Right cardiac atrium (tissue), 5 donors: ENCODE measurements at places on chromosomes 2 and 18. TPM values are rescaled to one million over a fixed set of nuclear protein-coding genes. Genes with fewer than 3 reads are reported as not detected.

Gene MAL
- total RNA-seq: 15.5 TPM

Gene FER1L5
- 0.11 TPM for total RNA-seq

GRCh38 chr2:8107621-8108378, 574.1 kb upstream of the ID2 start:
- DNase-seq: no peak

GRCh38 chr18:11946756-11947155, 34.6 kb upstream of the IMPA2 start:
- DNase-seq: no peak

GRCh38 chr2:214436470-214436869, 25.6 kb downstream of the VWC2L start:
- no peak for DNase-seq

GRCh38 chr2:108535357-108535631, 1.0 kb downstream of the LIMS1 start:
- no peak for DNase-seq

GRCh38 chr2:42663106-42663780, 94.8 kb downstream of the MTA3 start:
- peak; percentile 44 for DNase-seq

GRCh38 chr2:97967216-97967592, 28.5 kb downstream of the TMEM131 start:
- no peak for DNase-seq

GRCh38 chr2:240431271-240431660, 4.2 kb upstream of the GPC1 start:
- peak; percentile 13 for DNase-seq

DNA sequence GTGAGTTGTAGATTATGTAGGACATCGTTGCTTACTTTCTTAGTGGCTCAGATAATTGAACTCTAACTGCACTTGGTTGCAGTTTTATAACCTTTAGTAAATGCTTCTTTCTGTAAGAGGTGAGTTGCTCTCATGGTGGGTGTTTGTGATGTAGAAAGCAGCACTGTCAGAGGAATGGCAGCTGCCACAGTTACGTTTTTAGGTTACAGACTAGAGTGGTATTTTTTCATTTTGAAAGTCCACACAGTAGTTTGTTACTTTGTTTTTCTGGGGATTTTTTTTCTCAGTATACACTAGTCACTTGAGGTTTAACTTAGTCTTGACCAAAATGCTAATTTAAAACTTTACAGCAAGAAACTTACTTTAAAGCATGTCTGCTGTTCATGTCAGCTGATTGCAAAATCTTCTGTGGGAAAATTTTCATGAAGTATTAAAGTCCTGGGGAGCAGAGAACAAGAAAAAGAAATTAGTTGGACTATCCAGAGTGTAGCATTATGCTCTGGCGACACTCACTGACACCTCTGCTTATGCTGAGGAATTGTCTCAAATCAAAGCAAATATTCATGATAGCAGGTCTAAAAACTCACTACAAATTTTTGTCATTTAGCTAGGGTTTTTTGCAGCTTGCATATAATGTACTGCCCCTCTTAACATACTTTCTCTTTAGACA, 14.8 kb downstream of the AFTPH start:
- no peak for DNase-seq

DNA sequence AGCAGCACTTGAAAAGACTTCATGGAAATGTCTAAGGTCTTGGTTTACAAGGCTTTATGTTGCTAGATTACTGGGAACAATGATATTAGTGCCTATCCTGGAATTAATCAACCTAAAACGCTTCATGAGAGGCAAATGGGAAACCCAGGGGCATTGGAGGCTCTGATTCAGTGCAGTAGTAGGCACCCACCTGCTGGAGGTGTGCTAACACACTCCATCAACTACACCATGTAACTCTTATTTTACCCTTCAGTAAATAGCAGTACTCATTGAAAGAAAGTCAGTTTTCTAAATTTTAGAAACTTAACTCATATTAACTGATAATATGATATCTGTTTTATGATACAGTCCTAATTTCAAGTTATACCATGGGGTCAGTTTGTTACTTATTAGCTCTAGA, 17.4 kb upstream of the HNRNPA3 start:
- DNase-seq: no peak

GRCh38 chr18:63936156-63936931, 12.8 kb upstream of the HMSD start:
- peak; percentile 92 for DNase-seq

DNA sequence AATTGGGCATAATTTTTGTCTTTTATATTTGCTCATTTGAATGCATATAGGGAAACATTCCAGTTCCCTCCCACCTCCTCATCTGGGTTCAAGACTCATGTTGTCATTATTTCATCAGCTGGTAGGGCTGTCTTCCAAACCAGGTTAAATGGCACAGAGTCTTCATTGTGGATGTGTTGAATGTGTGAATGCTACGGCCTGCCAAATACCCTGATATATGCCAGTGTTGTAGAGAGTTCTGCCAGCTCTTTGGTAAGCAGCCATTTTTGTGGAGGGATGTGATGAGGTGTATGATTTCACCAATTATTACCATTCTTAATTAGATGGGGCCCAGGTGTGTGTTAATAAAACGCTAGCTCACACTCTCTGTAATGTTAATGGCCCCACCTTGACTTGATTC, 121.7 kb downstream of the LYPD6B start:
- DNase-seq: no peak

DNA sequence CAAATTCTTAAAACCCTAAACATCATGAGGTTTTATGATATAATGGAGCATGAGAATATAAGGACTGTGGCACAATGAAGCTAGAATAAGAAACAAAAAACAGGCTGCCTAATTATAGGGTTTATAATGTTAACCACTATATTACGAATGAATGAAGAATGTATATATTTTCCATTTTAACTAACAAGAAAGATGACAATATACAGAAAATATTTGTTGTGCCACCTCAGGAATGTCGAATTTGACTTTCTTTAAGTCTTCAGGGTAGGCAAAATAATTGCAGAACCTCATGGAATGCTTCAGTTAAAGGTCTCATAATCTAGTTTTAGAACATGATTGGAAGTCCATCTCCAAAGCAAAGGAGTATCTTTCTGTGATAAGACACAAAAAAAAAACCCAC, 282.9 kb upstream of the SLC8A1 start:
- no peak for DNase-seq
